Fibroblast of lung (primary cell): ENCODE measurements at places on chromosomes 2 and 18. TPM values are rescaled to one million over a fixed set of nuclear protein-coding genes. Genes with fewer than 3 reads are reported as not detected.

Gene IGFBP5
- polyA plus RNA-seq, result 712 and 2,607 TPM in 2 replicates

Gene POTEF
- polyA plus RNA-seq, result not detected in 2 replicates

Gene UGT1A8
- polyA plus RNA-seq, result not detected in 2 replicates

Gene ADRA2B
- 0.07 TPM in 1 of 2 replicates, not detected in the other for polyA plus RNA-seq
